ENCODE measurements at places on chromosomes 4 and X. TPM values are rescaled to one million over a fixed set of nuclear protein-coding genes. Genes with fewer than 3 reads are reported as not detected.

The CFI gene
- 10.2 TPM for total RNA-seq

The RTL9 gene
- total RNA-seq: 0.17 TPM

The ODAPH gene
- total RNA-seq: not detected

The ENPEP gene
- total RNA-seq: 0.51 TPM

The CLNK gene
- total RNA-seq: not detected

The FDCSP gene
- not detected for total RNA-seq

The TASL gene
- total RNA-seq: not detected

The CSAG2 gene
- total RNA-seq: not detected

The GRIA3 gene
- total RNA-seq: 2.3 TPM

The TLR3 gene
- 8.1 TPM for total RNA-seq

- no peak overlapping the region for H3K27ac ChIP-seq
- no peaks in the 10 kb centered on the region for H3K27me3 ChIP-seq
- H3K36me3 ChIP-seq: no peaks in the 10 kb centered on the region
- DNase-seq: peak; percentile 43
Observed at GRCh38 chrX:67607466-67607865, 63.6 kb downstream of the AR start.

- DNase-seq: no peak
- H3K4me3 ChIP-seq: no peak overlapping the region
- no peaks in the 10 kb centered on the region for H3K4me1 ChIP-seq
- no peaks in the 10 kb centered on the region for H3K36me3 ChIP-seq
Observed at GRCh38 chrX:126272795-126273497, 106.9 kb upstream of the DCAF12L2 start.

GRCh38 chr4:2434420-2434819 is 15.7 kb downstream of the CFAP99 start:
- no peaks in the 10 kb centered on the region for H3K27me3 ChIP-seq
- no peaks in the 10 kb centered on the region for H3K4me1 ChIP-seq
- no peak for DNase-seq

GRCh38 chrX:106378616-106379015 is 210.5 kb downstream of the PWWP3B start:
- no peaks in the 10 kb centered on the region for H3K36me3 ChIP-seq
- H3K27me3 ChIP-seq: no peaks in the 10 kb centered on the region
- DNase-seq: no peak
- no peak overlapping the region for H3K27ac ChIP-seq
- no peak overlapping the region for H3K4me3 ChIP-seq
- H3K4me1 ChIP-seq: no peaks in the 10 kb centered on the region

GRCh38 chr4:142846108-142846728 is at the start of gene INPP4B:
TSS of gene INPP4B (minus strand) at chr4:142846301.
- H3K36me3 ChIP-seq: no peaks in the 10 kb centered on the region
- no peak within 1 kb of the TSS for H3K27ac ChIP-seq
- DNase-seq: peak; percentile 76
- peak within 1 kb of the TSS; percentile 77 for H3K4me3 ChIP-seq

DNA sequence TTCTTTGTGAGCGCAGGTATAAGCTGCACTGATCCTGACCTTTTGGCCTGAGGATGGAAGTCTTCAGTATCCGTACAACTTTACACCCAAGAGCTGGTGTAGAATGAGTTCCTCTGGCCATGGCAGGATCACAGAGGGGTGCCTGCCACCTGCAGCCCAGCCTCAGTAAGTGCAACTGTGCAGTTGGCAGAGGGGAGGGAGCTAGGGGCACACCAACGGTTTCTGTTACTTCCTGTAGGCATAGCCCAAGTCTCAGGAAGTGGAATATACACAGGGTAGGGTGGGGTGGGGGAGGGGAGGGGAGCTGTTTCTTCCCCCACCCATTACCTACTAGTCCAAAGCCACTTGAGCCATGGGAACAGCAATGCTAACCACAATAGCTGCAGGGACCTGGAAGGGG is 85.4 kb upstream of the GBA3 start:
- peak; percentile 51 for DNase-seq
- H3K4me1 ChIP-seq: no peaks in the 10 kb centered on the region
- no peak overlapping the region for H3K27ac ChIP-seq
- H3K27me3 ChIP-seq: no peaks in the 10 kb centered on the region
- no peak overlapping the region for H3K4me3 ChIP-seq
- no peaks in the 10 kb centered on the region for H3K36me3 ChIP-seq

GRCh38 chr4:112119353-112119783 is 25.9 kb upstream of the FAM241A start:
- H3K4me3 ChIP-seq: no peak overlapping the region
- H3K36me3 ChIP-seq: no peaks in the 10 kb centered on the region
- DNase-seq: no peak
- no peaks in the 10 kb centered on the region for H3K4me1 ChIP-seq

DNA sequence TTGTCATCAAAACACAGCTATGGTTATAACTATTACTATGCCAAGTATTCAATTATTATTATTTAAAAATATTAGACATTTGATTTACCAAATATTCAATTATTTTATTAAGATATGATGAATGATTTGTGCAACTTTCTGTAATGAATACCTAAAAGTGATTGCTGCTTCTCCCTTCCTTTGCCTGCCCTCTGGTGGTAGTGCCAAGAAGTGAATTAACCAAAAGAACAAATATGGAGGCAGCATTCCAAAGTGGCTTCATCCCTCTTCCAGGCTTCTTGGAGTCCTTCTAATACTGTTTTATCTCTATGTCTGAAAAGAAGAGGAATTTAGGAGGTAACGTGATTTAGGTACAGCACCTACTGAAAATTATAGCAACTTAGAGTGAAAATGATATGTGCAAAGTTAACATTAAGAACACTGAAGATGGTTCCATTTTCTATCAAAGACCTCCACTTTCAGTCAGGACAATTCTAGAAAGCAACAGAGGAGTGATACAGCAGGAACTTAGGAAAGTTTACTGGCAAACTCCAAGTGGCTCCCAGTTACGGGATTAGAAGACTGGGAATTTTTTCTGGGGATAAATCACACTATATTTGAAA is 43.0 kb downstream of the ENPEP start:
- DNase-seq: peak; percentile 39
- no peak overlapping the region for H3K4me3 ChIP-seq
- H3K27ac ChIP-seq: no peak overlapping the region
- no peaks in the 10 kb centered on the region for H3K36me3 ChIP-seq
- no peaks in the 10 kb centered on the region for H3K4me1 ChIP-seq
- no peaks in the 10 kb centered on the region for H3K27me3 ChIP-seq

DNA sequence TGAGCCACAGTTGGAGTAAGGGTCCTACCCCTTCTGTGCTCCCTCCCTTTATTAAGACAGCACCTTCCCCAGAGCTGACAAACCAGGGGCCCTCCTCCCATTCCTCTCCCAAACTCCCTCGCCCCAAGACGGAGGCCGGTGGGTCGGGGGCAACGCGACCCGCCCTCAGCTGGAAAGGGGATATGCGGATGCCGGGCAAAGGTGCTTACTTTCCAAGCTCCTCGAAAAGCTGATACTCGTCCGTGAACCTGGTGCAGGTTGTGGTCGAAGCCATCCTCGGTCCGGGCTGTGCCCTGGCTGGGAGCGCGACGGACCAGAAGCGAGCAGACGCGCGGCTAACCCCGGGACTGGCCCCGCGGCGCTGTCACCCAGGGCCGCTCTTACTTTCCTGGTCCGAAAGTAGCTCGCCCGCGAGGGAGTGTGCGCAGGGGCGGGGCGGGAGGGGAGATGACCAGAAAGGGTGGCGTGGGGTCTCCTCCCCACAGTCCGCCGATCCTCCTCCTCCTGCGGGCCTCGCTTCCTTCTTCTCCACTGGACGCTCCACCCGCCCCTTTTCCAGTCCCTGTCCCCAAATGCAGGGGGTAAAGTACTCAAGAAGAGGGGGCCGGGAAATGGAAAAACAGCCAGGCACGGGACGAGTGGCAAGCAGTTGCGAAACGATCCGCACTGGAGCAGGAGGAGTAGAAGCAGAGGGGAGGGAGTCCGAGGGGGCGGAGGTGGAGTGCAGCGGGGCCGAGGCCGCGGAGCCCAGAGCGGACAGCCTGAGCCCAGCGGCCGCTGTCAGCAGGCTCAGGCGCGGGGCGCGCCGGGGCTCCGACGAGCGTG is 531 bp downstream of the CAMK2D start:
- H3K4me1 ChIP-seq: peaks cover 2% of the 10 kb centered on the region
- H3K36me3 ChIP-seq: no peaks in the 10 kb centered on the region
- H3K27ac ChIP-seq: peak overlapping the region; percentile 99
- peak; percentile 73 for DNase-seq
- H3K27me3 ChIP-seq: no peaks in the 10 kb centered on the region
- H3K4me3 ChIP-seq: peak overlapping the region; percentile 90

GRCh38 chr4:126838941-126839679 is 793.6 kb upstream of the INTU start:
- H3K27ac ChIP-seq: peak overlapping the region; percentile 10
- no peaks in the 10 kb centered on the region for H3K27me3 ChIP-seq
- H3K4me3 ChIP-seq: no peak overlapping the region
- H3K4me1 ChIP-seq: peaks cover 8% of the 10 kb centered on the region
- DNase-seq: peak; percentile 56

- H3K27me3 ChIP-seq: no peaks in the 10 kb centered on the region
- H3K4me3 ChIP-seq: no peak overlapping the region
- H3K27ac ChIP-seq: no peak overlapping the region
- H3K4me1 ChIP-seq: no peaks in the 10 kb centered on the region
- H3K36me3 ChIP-seq: no peaks in the 10 kb centered on the region
Observed at GRCh38 chr4:86250006-86250405, 109.8 kb downstream of the MAPK10 start.

DNA sequence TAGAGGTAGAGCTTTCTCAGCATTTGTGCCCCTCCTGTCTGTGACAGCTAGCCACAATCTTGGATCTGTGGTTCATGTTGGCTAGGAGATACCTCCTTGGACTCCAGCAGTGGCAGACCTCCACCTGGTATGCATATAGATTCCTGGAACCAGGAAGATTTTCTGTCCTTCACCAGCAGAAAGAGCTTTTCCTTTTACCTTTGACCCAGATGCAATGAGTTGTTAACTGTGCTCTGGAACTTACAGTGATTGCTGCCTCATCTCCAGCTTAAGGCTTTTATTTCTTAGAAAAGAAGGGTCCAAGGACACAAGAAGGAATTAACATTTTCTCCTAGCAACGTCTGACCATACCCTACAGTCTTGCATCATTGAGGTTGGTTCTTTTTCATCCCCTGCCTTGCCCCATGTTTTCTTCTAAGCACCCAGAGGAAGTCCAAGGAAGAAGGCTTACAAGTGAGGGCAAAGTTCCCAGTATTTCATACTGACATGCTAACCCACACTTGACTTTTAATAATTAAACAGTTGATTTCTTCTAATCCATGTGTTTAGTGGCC is 217.1 kb upstream of the ARHGAP24 start:
- H3K27me3 ChIP-seq: no peaks in the 10 kb centered on the region
- no peak overlapping the region for H3K27ac ChIP-seq
- no peak for DNase-seq

DNA sequence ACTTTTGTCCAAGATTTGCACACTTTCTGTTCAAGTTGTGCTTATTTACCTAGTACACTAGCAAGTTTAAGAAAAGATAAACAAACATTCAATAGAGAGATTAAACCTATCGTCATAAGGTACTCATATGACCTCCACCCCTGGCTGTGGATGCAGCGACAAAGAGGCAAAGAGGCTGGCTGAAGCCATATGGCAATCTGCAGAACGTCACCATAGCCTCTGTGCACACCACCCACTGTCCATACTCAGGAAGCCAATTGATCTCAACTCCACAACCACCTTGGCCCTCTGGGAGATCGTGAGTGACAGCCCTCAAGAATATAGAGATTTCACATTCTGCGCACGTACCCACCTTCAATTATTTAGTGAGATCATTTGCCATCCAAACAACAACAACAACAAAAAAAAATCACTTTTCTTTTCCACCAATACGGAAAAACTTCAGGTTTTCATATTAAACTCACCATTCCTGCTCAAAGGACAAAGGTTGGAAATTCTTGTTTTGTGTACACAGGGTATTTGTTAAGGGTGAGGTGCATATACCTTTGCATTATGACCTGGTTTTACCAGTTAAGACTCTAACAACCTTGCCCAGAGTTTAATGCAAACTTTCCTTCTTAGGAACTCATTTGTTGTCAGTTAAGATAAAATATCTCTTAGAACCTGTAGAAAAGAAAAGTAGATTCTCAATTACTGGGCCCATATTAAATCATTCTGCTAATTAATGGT is 243.0 kb upstream of the FSTL5 start:
- DNase-seq: no peak
- no peak overlapping the region for H3K27ac ChIP-seq
- H3K27me3 ChIP-seq: no peaks in the 10 kb centered on the region
- H3K4me1 ChIP-seq: no peaks in the 10 kb centered on the region

DNA sequence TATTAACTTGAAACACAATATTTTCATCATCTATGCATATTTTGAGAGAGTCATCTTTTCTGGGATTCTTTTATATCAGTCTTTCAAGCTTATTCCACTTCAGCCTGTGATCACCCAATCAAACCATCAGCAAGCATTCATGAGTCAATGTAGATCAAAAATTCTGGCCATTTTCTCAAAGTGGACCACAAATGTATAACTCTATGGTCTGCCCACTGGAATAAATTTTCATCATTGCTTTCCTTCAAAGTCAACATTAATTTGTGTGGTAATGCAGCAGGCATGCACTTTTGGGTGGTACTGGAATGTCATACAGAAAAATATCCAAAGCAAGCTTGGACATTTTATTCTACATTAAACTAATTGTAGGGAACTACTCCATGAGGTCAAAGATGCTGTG is 1013.0 kb downstream of the STIM2 start:
- no peaks in the 10 kb centered on the region for H3K36me3 ChIP-seq
- no peaks in the 10 kb centered on the region for H3K27me3 ChIP-seq
- no peak for DNase-seq
- no peaks in the 10 kb centered on the region for H3K4me1 ChIP-seq

GRCh38 chrX:1493412-1493811 is 40.7 kb upstream of the ASMTL start:
- H3K36me3 ChIP-seq: no peaks in the 10 kb centered on the region
- H3K27ac ChIP-seq: no peak overlapping the region
- no peak overlapping the region for H3K4me3 ChIP-seq
- H3K4me1 ChIP-seq: no peaks in the 10 kb centered on the region
- DNase-seq: no peak
